ENCODE measurements at places on chromosomes 12 and 14.

GRCh38 chr12:28941248-28941647 lies 207.8 kb upstream of the FAR2 start:
- no peak for DNase-seq

- no peak for DNase-seq
Measured at GRCh38 chr14:33774161-33774560, 176.7 kb downstream of the EGLN3 start.

DNA sequence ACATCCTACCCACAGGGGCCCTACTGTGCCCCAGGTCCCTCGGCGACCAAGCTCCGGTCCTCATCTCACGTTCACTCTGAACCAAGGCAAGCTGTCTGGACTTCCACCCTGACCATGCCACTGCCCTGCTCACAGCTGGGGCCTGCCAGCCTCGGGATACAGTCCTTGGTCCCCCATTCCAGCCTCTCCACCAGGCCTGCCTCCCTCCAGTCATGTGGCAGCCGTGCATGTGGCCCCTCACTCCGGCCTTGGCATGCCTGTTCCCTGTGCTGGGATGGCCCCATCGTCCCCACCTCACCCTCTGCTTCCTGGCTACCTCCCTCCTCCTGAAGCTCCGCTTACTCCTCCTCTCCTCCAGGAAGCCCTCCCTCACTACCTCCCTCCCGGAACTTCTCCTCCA lies 38.6 kb upstream of the DLK1 start:
- DNase-seq, result no peak

DNA sequence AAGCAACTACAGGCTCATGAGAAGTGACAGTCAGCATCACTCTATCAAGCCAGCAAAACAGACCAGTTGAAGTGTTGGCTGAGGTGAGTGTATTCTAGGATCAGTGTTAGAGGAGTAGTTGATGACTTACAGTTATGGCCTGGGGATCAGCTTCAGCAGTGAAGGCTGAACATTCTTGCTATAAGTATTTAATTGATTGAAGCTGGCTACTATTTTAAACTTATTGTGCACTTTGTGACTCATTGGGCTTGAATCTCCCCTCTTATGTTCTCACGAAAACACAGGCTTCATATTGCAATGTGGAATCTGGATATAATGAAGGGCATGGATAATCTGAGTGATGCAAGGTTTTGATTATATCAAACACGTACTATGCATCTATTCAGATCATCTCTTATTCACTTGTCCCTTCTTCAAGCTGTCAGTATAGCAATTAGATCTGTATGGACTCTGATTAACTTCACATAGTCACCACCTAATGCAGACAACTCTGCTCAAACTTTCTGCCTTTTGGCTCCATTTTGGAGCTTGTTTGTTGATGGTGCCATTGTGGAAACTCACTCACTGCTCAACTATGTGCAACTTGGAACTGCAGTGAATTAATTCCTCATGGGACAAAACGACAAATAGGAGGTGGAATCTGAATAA lies 309.2 kb downstream of the SLC16A7 start:
- no peak for DNase-seq

DNA sequence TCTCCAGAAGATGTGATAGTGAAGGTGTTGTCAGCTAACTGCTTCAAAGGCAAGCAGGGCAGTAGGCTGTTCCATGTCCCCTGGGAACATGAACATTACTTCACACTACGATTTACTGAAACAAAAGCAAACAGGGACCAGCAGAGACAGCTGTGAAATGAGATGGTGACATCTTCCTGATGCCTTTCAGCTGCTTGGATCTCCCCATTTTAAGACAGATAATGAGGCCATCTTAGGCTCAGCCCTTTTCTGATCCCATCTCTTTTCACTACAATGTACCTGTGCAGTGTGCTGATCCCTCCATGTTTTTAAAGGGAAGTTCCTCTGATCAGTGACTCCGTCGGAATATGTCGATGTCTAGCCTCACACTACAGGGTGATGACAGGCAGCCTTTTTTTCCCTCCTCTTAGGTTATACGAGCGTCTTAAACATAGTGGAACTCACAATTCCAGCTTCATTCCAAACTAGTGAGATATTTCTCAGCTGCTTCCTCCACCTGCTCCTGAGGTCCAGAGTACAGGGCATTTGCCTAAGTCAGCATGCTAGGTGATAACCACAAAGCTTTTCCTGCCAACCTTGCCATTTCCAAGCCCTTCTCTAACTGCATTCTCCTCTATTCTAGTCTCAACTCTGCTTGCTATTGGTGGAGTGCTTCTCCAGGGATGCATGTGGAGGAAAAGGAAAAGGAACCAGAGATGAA lies 87.6 kb upstream of the EGLN3 start:
- DNase-seq, result no peak

GRCh38 chr12:123468786-123469185 lies 10.8 kb downstream of the SNRNP35 start:
- no peak for DNase-seq

GRCh38 chr14:103973354-103973753 lies 31.0 kb upstream of the RD3L start:
- no peak for DNase-seq

GRCh38 chr12:7493006-7493405 lies 10.6 kb downstream of the CD163 start:
- DNase-seq, result no peak

DNA sequence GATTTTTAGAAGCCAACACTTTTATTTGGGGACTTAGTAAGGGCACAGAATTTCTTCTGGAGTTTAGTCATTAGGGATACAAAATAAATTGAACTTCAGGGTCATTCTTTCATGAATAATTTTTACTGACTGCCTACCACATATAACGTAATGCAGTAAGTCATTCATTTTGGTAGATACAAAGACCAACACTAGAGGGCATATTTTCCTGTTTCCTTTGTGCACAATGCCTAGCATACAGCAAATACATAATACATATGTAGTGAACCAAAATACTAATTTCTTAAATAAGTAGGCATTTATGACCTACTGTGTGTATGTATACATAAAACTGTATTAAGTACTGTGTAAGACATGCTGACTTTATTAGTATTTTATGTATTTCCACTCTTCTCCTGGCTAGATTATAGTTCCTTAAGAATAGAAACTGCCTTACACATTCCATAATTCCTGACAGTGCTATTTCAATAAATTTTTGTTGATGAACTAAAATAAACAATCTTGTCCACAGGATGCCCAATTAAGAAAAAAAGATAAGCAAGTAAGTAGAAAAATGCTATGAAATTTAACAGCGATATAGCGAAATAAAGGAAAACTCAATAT lies 47.9 kb downstream of the PPP1R12A start:
- DNase-seq, result peak; percentile 51

- DNase-seq, result no peak
Measured at GRCh38 chr12:45509187-45509586, 220.3 kb upstream of the ARID2 start.

- no peak for DNase-seq
Measured at GRCh38 chr12:132159555-132160003, 15.3 kb downstream of the NOC4L start.

GRCh38 chr12:132148368-132149045 lies 4.2 kb downstream of the NOC4L start:
- no peak for DNase-seq

- no peak for DNase-seq
Measured at GRCh38 chr14:90429754-90430153, 32.9 kb downstream of the CALM1 start.

GRCh38 chr12:51421266-51421884 lies 3.3 kb upstream of the SLC4A8 start:
- DNase-seq, result peak; percentile 80

GRCh38 chr12:112656141-112656540 lies 135.4 kb upstream of the RPH3A start:
- no peak for DNase-seq

- no peak for DNase-seq
Measured at GRCh38 chr14:51118993-51119392, 24.1 kb upstream of the TRIM9 start.
